Iris pigment epithelial cell (primary cell): ENCODE measurements at places on chromosomes 13 and 19.
A peak's percentile ranks its signal among the peaks of the same experiment; 100 is the strongest.

DNA sequence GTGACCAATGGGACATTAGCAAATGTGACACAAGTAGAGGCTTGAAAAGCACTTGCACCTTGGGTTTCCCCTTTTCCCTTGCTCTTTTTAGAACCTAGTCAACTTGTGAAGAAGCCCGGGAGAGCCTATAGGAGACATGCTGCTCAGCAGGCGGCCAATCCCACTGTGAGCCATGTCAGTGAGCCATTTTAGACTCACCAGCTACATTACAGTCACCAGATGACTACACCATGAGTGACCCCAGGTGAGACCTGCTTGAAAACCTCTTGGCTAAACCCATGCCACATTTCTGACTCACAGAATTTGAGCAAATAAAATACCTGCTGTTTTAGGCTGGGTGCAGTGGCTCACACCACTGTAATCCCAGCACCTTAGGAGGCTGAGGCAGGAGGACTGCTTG is 317.5 kb downstream of the KLF12 start:
- DNase-seq, result no peak

- no peak for DNase-seq
Observed at GRCh38 chr19:28602675-28603298, 610.2 kb downstream of the UQCRFS1 start.

DNA sequence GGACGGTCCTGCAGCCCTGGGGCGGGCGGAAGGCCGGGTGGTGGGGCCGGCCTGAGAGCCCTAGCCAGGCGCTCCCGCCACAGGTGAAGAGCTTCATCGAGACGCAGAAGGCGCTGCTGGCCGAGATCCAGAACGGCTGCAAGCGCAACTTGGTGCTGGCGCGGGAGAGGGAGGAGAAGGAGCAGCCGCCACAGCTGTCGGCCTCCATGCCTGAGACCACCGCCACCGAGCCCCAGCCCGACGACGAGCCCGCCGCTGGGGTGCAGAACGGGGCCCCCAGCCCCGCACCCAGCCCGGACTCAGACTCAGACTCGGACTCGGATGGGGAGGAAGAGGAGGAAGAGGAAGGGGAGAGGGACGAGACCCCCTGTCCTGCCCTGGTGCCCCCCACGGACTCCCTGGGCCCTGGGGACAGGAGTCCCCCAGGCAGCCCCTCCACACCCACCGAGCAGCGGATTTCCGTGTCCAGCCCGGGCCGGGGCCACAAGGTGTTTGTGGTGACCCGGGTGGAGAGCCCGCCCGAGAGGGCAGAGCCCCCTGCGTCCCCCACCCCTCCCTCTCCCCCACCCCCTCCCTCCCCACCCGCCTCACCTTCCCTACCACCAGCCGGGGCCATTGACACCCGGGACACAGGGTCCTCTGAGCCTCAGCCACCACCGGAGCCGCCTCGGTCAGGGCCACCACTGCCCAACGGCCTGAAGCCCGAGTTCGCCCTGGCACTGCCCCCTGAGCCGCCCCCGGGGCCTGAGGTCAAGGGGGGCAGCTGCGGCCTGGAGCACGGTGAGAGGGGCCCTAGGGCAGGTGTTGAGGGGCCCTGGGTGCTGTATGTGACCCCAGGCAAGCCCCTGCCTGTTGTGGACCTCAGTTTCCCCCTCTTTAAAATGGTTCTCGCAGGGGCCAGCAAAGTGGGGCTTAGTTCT is 15.3 kb downstream of the NKPD1 start:
- DNase-seq, result no peak

DNA sequence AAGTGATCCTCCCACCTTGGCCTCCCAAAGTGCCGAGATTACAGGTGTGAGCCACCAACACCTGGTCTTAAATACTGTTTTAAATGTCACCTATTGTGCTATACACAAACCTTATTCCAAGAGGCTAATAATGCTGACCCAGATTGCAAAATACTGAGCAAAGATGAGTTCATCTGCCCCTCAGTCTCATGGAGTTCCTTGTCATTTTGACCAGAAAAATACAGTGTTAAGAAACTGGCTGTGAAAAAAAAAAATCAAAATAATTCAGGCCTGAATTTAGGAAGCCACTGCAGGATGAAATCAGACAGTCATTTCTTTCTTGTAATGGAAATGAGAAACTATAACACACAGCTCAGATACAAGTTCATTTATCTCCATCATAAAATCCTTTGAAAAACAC is 59.9 kb downstream of the TBC1D4 start:
- peak; percentile 35 for DNase-seq

GRCh38 chr19:3481241-3482090 is 1.1 kb upstream of the SMIM24 start:
- DNase-seq, result no peak
